Sigmoid colon (tissue), 7 donors: ENCODE measurements at places on chromosomes 5 and 9. TPM values are rescaled to one million over a fixed set of nuclear protein-coding genes. Genes with fewer than 3 reads are reported as not detected.

The DIRAS2 gene
- polyA plus RNA-seq: not detected

The DTWD2 gene
- 2.4 TPM for polyA plus RNA-seq

The MORN5 gene
- polyA plus RNA-seq: 2.4 TPM

DNA sequence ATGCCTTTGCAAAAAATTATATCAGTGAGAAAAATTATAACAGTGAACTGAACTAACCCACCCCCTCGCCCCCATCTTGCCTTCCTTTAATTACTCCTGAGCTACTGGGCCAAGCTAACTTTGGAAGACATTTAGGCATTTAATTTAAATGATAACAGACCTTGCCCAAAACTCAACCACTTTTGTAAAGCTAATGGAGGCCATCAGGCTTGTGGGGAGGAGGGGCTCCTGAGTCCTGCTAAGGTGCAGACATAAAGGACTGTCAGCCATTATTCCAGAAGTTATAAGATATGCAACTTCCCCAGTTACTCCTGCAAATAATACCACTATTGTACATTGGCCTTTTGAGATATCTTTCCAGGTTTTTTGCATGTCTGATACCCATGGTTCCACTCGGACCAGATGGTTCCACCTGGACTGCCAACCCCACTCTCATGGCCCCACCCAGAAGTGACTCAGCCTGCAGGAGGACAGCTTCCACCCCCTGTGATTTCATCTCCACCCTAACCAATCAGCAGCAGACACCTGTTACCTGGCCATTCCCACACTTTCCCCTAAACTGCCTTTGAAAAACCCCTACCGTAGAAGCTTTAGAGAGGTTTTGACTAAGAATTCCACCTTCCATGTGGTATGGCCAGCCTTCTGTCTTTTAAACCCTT lies 805.4 kb upstream of the CDH6 start:
- DNase-seq: no peak

DNA sequence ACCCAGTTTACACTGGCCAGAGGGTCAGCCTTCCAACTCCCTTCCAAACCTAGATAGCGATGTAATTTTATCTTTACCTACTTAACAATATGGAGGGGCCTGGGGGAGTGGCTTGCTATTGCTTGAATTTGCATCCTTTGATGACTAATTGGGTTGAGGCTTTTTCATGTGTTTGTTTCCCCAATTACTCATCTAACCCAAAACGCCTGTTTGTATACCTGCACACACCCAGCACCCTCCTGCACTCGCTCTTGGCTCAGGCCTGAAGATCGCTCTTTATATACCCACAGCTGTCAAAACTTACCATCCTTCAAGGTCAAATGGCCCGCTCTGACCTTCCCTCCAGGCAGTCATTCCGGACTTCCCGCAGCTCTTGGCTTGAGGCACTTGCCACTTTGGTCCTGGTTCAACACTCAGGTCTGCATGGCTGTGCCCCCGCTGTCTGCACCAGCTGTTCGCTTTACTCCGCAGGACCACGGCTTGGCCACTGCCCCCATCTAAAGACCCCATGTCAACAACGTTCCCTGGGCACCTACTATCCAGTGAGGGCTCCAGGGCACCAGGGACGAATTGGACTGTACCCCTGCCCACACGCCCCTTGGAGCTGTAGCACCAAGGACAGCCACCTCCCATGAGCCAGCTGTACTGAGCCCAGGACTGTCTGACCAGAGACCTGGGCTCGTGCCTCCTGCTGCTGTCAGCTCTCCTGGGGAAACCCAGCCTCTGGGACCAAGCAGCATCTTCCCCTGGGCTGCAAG lies 76.1 kb upstream of the ADAMTS2 start:
- peak; percentile 35 for DNase-seq

The TNIP1 gene
- polyA plus RNA-seq: 195 TPM

The IFNK gene
- not detected for polyA plus RNA-seq

The PCDHA1 gene
- polyA plus RNA-seq: not detected

DNA sequence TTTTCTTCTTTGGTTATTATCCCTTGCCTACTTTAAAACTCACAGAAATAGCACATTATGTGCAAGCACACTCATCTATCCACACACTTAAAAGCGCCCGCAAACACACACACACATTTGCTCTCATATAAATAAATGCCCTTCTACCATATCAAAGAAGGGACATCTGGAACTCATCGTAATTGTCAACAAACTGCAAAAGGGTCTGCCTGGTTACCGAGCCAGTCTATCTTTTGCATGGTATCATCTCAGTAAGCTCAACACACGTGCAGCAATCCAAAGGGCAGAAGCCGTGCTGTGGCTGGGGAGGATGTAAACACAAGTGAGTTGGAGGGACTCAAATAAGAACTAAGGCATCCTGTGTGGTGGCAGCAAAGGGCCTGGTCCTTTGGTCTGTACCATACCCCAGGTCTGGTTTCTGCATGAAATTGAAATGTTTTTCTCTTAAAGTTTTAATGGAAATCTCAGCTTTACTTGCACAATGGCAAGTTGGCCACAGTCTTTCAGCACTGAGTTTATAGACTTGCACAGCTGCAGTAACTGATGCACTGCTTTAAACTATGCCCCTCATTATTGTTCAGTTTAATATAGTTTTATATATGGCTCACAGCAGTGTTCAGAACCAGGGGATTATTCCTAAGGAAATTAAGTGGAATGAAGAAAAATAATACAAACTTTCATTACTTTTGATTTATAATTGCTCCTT lies 331.0 kb downstream of the ADAMTS6 start:
- no peak for DNase-seq

GRCh38 chr9:3508078-3508431 lies 17.7 kb downstream of the RFX3 start:
- no peak for DNase-seq

DNA sequence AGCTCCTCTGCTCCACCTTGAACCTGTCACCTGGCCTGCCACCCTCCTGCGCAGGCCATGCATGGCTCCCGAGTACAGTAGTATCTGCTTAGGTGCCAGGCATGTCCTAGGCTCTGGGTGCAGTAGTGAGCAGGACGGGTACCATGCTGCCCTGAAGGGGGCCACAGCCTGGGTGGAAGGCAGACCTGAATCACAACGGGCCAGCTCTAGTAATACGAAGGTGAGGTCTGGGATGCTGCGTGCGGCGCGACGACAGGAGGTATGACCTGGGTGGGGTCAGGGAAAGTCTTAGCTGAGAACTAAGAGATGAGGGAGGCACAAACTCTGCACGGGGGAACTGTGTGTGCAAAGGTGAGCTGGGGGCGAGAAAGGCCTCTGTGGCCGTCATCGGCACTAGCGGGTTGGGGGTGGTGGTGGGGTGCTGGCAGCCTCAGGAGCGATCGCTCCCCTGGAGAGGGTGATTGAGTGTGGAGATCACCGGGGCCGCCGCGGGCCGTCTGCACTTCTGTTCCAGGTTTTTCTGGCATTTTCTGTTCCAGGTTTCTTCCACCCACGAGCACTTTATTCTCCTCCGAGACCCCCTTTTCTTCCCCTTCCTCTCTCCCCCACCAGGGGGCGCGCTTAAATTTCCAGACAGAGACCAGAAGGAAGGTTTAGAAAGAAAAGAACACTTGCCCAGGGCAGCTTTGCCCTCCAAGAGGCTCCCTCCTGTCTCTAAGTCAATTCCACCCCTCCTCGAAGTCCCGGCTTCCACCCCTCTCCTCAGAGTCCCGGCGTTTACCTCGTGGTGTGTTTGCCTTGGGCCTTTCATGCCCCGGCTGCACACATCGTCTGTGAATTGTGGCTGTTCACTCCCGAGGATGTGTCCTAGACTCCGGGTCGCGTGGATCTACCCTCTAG lies 15.1 kb downstream of the PDLIM4 start:
- peak; percentile 79 for DNase-seq

- DNase-seq: no peak
These were observed 35.2 kb downstream of the OR2K2 start for GRCh38 chr9:111294691-111295451.

DNA sequence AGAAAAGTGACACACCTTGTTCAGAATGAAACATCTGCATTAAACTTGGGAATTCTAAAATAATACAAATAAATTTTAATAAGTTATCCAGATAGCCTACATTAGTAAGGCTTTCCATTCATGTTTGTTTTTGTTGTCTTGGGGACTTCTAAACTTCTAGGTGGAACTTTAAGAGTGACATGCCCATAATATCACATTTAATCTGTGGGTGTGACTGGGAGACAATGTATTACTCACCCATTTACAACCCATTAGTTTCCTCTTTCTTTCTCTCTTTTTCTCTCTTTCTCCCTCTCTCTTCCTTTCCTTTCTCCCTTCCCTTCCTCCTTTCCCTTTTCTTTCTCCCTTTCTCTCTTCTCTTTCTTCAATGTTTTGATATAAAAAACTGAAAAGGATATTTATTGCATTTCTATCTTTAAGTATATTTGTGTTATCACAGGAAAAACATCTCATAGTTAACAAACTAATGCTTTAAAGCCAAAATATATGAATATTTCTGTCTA lies 12.5 kb upstream of the PTGER4 start:
- DNase-seq: no peak

The INSL6 gene
- polyA plus RNA-seq: not detected

DNA sequence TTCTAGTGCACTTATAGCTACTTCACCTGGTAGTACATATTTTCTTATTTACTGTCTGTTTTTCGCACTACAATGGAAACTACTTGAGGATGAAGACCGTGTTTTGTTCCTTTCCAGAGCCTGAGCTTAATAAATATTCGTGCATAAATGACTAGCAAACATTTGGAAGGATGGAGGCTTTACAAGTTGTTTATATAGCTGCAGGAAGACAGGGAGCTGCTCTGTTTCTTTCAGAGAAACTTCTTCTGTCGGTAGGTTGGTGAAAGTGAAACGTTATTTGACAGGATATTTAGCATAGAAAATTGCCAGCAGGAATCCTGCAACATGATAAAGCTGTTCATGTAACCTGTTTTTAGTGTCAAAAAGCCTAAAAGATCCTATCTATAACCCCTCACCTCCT lies 210.6 kb downstream of the PCSK5 start:
- DNase-seq: no peak

DNA sequence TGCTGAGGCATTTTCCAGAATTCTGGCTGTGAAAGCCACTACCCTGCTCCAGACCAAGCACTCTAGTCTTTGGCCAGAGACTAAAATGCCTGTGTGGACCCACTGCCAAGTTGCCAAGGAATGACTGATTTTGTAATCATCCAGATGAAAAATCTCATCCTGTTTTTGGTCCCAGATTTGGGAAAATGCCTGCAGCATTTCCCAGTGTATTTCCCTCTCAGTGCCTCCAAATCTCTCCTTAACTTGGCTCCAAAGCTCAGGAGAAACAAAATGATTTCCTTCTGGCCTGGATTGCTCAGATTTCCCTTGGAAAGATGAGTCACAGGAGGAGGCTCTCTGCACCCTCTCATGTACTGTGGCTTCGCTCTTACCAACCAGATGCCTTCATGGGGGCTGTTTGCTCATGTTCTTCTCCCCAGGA lies 335.2 kb upstream of the TARS1 start:
- DNase-seq: no peak

The TPPP gene
- 0.60 TPM for polyA plus RNA-seq

DNA sequence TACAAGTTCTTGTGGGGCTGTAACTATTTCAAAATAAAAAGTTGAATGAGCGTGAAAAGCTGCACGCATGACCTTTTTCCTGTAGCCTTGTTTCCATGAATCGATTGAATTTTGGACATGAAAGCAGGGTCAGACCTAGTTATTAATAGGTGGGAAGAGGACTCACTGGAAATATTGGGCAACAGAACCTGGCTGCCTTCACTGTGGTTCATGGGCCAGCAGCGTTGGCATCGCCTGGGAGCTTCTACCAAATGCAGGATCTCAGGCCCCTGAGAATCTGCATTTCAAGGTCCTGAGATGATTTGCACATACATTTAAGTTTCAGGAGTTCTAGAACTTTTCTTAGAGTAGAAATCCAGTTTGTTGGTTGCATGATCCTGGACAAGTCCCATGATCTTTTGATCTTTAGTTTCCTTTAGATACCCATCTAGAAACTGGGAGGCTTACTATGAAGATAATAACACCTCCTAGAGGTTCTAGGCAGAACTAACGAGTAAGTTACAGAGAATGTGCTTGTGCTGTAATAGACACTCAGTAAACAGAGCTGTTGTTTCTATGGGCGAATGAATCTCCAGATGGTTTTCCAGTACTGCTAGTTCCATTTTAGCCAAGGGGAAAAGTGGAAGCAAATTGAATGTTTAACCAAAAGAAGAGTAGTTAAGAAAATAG lies 12.4 kb downstream of the ANKRD33B start:
- DNase-seq: no peak

The SPATA9 gene
- polyA plus RNA-seq: not detected

- DNase-seq: no peak
These were observed 9.0 kb upstream of the DIPK1B start for GRCh38 chr9:136703276-136703860.
